Hindlimb muscle (tissue), 1 donor: ENCODE measurements at places on chromosomes 7 and 10.

GRCh38 chr7:106545275-106545674 lies 115.7 kb downstream of the CCDC71L start:
- no peak for DNase-seq

DNA sequence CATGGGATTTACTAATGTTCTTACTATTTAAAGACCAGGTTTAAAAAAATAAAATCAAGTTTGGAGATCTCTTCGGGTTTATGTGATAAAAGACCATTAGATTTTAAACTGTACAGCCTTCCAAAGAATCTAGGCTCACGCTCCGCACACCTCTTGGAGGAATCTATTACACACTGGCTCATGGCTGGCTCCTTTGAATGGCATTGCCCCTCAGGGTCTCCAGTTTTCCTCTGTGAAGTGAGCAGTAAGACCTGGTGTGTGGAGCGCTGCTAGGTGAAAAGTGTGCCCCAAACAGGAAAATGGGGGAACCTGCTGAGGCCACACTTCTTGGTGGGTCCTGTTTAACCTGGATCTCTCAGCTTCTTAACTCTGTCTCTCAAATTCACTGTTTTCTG lies 142.3 kb downstream of the KAT6B start:
- DNase-seq: no peak

GRCh38 chr7:33996899-33997298 lies 91.6 kb downstream of the BMPER start:
- no peak for DNase-seq

DNA sequence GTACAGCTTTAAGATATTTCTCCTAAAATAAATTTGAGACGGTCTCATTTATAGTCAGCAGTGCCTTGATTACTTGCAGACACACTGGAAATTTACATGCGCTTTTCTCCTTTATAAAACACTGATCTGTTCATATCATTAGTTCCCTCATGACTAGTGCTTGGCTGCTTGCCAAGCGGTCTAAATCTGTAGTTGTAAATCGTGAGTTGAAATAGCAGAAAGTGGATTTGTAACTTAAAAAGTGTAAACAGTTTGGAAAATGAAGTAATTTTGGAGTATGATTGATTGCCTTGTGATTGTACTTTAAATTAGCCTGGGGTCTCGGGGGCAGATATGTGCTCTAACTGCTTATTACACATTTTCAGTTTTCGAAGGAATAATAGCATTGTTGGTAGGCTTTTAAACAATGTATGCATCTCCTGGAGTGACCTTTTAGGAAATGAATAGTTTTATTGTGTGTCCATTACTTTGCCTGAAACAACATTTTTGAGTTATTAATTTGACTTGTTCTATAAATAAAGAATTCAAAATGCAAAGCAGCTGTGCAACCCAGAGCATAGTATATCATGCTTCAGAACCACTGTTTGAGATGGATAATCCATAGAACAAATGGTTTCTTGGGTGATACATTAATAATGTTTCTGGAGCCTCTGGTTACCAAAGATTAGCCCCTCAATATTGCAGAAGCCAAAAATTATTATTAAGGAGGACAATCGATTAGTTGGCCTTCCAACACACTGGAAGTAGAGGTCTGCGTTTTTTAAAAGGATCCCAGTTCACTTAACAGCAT lies 73.3 kb downstream of the ARID5B start:
- peak; percentile 91 for DNase-seq

GRCh38 chr10:102159051-102159597 lies 6.9 kb downstream of the NOLC1 start:
- no peak for DNase-seq

GRCh38 chr7:28613262-28613661 lies 200.9 kb downstream of the CREB5 start:
- DNase-seq: no peak

- DNase-seq: peak; percentile 89
Measured at GRCh38 chr7:28853834-28854749, 104.0 kb downstream of the TRIL start.

- no peak for DNase-seq
Measured at GRCh38 chr10:132064082-132064755, 1.5 kb upstream of the JAKMIP3 start.

DNA sequence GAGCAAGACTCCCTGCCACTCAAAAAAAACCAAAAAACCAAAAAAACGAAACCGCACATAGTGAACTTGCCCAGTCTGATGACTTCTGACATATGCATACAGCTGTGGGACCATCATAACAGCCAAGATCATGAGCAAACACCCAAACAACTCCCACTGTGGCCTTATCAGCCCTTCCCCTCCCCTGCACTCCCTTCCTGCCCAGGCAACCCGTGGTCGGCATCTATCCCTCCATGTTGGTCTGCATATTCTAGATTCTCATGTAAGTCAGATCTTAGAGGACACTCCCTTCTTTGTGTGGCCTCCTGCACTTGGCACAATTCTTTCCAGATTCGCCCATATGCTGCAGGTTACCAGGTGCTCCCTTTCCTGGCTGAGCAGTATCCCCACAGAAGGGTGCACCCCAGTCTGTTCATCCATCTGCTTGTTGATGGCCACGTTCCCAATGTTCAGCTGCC lies 72.8 kb downstream of the GNA12 start:
- DNase-seq: no peak

GRCh38 chr7:103989785-103990767 lies 618 bp upstream of the RELN start:
- DNase-seq: peak; percentile 11

DNA sequence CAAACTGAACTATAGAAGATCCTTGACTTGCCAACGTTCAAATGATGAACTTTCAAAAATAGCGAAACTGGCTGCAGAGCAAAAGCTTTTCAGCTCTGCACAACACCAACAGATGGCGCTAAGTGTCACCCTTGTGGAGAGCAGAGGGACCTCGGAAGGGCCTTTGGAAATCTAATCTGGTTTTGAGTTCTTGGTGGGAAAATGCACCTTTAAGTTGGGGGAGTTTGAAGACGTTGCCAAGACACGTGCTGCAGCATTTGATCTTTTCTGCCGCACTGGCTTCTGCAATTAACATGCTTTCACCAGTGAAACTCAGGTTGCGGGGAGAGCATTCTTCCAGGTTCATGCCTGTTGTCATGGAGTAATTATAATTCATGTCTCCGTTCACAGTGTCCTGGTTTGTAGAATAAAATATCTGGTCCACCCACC lies 26.3 kb upstream of the WDR11 start:
- no peak for DNase-seq

GRCh38 chr7:35647171-35647574 lies 47.8 kb downstream of the HERPUD2 start:
- DNase-seq: no peak

DNA sequence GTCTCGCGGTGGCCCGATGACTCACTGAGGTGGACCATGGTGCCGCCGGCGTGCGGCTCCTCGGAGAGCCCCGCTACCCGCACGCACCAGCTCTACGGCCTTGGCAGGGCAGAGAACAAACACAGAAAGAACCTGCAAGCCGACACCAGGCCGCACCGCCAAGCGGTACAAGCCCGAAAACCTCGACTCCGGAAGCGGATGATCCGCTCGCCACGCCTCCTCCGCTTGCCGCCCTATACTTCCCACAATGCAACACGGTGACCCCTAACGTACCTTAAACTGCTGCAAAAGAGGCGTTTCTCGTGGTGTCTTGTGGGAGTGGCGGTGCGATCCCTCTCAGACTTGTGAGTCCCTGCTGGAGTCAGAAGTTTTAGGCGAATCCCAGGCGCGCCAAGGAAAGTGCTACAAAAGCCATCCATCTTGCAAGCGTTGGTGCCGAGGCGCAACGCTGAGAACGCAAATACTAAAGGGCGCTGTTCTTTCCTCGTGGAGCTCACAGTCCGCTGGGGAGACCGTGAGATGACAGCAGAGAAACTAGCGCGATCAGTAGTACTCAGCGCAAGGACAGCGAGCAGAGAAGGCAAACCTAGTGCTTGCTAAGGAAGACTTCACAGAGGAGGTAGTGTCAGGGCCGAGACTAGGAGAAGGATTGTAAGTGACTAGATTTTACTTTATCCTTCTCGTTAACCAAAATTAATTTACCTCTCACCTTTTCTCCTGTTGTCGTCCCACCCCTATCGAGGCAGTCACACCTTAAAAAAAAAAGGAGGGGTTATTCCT lies at the start of gene MRPS16:
TSS of gene MRPS16 (minus strand) at position 200 of the 780 bp plus-strand sequence. CDS start at position 38, 162 bp downstream.
- peak; percentile 96 for DNase-seq

- DNase-seq: no peak
Measured at GRCh38 chr7:12949060-12949931, 261.9 kb downstream of the ARL4A start.

DNA sequence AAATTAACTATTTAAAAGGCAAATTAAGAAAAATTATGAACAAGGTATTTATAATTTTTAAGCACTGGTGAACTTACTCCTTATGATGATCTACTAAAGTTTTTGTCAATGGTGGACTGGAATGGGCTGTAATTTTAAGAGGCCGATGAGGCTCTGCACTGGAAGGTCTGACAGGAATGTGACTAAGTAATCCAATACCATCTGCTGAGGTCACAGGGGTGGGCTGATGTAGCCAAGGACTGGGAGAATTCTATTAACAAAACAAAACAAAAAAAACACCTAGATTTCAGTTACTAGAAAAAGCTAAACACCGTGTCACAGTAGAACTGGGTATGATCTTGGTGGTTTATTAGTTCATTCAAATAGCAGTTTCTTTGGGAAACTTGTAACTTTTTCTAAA lies 75.9 kb downstream of the NRBF2 start:
- no peak for DNase-seq

- DNase-seq: no peak
Measured at GRCh38 chr10:47357131-47357582, 9.0 kb downstream of the RBP3 start.

- no peak for DNase-seq
Measured at GRCh38 chr10:13758756-13759155, 172.0 kb downstream of the PRPF18 start.

DNA sequence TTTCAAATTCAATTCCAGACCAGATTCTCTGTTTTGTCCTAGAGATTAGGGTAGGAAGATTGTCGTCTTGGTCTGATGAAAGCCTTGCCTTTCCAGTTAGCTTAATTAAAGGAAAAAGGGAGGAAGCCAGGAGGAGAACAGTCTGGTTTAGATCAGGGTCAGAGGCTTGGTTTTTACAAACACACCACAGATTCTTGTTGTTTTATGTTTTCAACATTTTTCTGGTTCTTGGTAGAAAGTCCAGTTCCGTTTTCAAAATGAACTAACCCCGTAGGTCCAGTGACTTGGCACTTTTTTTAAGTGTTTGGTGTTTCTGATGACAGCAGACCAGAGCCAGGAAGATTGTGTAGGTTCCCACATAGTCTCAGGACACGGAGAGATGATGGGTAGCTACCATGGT lies 167.1 kb upstream of the INHBA start:
- DNase-seq: no peak

DNA sequence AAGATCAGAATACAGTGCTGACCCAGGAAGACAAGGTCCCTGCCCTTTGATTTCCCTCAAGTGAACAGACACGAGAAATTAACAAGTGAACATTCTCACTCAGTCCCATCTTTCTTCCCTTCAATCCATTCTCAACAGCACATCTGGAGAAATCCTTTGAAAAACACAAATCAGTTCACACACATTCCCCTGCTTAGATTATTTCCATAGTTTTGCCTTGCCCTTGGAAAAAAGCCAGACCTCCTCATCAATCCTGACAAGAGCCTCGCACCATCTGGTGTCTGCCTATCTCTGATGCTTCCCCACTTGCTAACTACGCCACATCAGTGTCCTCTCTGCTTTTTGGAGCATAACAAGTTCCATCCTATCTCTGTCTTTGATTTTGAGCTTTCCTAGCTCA lies 94.4 kb upstream of the KIAA1217 start:
- no peak for DNase-seq

- DNase-seq: no peak
Measured at GRCh38 chr7:126286317-126286716, 966.4 kb downstream of the GRM8 start.

- DNase-seq: no peak
Measured at GRCh38 chr10:103916876-103917275, 1.1 kb downstream of the STN1 start.

DNA sequence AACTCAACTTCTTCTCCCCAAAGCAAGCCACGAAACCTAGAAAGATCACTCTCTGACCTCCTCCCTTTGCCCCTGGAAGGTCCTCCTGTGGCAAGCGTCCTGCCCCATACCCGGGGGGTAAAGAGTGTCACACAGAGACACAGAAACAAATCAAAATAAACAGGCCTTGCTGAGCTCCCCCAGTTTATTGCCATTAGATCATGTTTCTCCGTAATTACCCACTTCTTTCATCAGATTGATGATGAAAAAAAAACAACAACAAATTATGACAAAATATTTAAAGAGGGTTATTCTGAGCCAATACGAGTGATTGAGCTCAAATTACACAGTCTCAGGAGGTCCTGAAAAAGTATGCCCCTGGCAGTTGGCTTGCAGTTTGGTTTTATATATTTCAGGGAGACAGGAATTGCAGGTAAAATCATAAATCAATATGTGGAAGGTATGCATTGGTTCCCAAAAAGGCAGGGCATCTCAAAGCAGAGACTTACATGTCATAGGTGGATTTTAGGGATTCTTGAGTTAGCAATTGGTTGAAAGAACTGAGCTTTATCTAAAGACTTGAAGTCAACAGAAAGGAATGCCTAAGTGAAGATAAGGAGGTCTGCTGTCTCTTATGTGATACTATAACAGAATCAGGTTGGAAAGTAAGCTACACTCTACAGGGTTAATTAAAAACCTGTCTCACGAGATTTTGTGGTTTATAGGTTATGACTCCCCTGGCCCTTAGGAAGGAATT lies 86.2 kb downstream of the APBB1IP start:
- DNase-seq: no peak

DNA sequence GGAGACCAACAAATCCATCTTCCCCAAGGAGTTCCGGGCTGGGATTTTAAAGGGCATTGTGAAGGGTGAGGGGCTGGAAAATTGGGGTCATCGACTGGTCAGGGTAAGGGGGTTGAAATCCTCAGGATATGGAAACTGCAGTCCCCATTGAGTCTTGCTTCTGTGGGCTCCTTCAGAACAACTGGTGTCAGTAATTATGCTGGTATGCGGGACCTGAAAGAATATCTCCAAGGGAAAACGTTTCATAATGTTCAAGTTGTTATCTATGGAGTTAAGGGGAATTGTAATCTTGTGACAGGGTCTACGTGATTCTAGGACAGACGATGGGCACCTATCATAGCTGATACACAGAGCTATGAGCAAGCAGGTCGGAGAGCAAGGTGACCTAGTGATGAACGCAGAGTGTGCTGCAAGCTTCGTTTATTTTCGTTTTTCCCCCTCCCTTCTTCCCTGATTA lies 494 bp upstream of the RHBDD2 start:
- DNase-seq: no peak

DNA sequence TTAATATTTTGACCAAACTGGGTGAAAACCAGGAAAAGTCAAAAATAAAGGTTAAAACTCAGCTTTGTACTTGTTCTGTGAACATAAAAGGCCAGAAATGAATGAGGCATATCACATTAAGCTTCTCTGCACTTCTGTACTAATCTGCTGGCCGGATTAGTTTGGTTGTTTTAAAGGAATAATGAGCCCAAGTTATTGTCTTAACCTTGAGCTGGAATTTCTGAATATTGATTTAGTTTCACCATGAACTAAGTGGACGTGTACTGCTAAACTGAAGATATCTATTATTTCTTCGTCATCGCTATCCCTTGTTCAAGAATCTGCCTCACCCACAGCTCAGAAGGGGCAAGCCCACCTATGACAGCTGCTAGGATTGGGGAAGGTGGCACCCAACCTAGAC lies 101.1 kb upstream of the FRMD4A start:
- no peak for DNase-seq

GRCh38 chr10:55033061-55033460 lies 232.0 kb upstream of the PCDH15 start:
- DNase-seq: no peak

GRCh38 chr7:35707422-35707821 lies 12.5 kb upstream of the HERPUD2 start:
- no peak for DNase-seq
